ENCODE measurements at places on chromosomes 5 and 9. TPM values are rescaled to one million over a fixed set of nuclear protein-coding genes. Genes with fewer than 3 reads are reported as not detected.

Gene MFAP3
- total RNA-seq, result 23.0 TPM

- no peak overlapping the region for H3K27ac ChIP-seq
- no peak for DNase-seq
- H3K4me1 ChIP-seq, result peaks cover 11% of the 10 kb centered on the region
- no peak overlapping the region for H3K4me3 ChIP-seq
Measured at GRCh38 chr9:125902214-125902613, 155.0 kb downstream of the PBX3 start.

Gene PDE6A
- total RNA-seq, result not detected

Gene LHX3
- not detected for total RNA-seq

Gene GRHPR
- total RNA-seq, result 55.0 TPM

Gene OTULINL
- 49.7 TPM for total RNA-seq

Gene PTGER4
- 28.2 TPM for total RNA-seq

GRCh38 chr5:154200221-154200620, 9.7 kb downstream of the GALNT10 start:
- H3K4me3 ChIP-seq, result no peak overlapping the region
- H3K27ac ChIP-seq, result peak overlapping the region; percentile 23
- DNase-seq, result no peak
- peaks cover 90% of the 10 kb centered on the region for H3K4me1 ChIP-seq

DNA sequence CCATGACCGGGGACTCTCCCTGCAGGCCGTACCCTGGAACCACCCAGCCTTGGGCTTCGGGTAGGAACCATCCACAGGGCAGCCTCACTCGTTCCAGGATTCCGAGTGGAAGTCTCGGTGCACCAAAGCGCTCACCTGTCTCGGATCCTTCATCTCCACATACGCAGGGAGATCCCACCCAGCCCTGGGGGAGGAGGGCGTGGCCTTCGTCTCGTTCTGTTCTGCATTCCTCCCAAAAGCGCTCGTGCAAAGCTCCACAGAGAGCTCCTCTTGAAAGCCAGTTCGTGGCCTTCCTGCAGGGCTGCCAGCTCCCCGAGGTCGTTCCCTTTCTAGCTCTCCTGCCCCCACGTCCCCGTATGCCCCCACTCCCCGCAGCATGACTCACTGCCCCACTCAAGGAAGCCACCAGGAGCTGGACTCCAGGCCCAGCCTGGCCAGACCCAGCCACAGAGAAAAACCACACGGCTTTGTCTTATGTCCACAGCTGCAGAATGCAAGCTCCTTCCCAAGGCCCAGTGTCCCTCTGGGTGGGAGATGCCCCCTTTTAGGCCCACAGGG, 65.0 kb upstream of the SARDH start:
- H3K27me3 ChIP-seq, result no peaks in the 10 kb centered on the region
- no peaks in the 10 kb centered on the region for H3K36me3 ChIP-seq
- H3K27ac ChIP-seq, result no peak overlapping the region
- H3K4me3 ChIP-seq, result no peak overlapping the region
- H3K4me1 ChIP-seq, result no peaks in the 10 kb centered on the region
- no peak for DNase-seq

Data from naive thymus-derived CD8-positive, alpha-beta T cell (primary cell).